Stimulated activated CD4-positive, alpha-beta T cell treated with anti-CD3 and anti-CD28 coated beads, TNF-alpha, amount 100 ng/mL, for 1 hour (primary cell): ENCODE measurements at places on chromosomes 5 and 9.

GRCh38 chr9:108181441-108181840, 674.3 kb downstream of the ACTL7B start:
- no peak for DNase-seq

GRCh38 chr9:75422944-75423522, 334.7 kb downstream of the OSTF1 start:
- DNase-seq: no peak

- no peak for DNase-seq
Measured at GRCh38 chr5:181211208-181211607, 6.2 kb upstream of the TRIM7 start.

- DNase-seq: no peak
Measured at GRCh38 chr5:163770625-163771024, 265.2 kb downstream of the MAT2B start.

GRCh38 chr5:140151144-140152021, 23.6 kb upstream of the CYSTM1 start:
- DNase-seq: no peak

- DNase-seq: no peak
Measured at GRCh38 chr5:100683881-100684280, 148.7 kb downstream of the FAM174A start.
